Stimulated activated CD4-positive, alpha-beta T cell treated with anti-CD3 and anti-CD28 coated beads, Interleukin-12 subunit alpha, Interleukin-12 subunit beta, amount 100 ng/mL, for 48 hours (primary cell): ENCODE measurements at places on chromosomes 2 and 18.

GRCh38 chr2:71778514-71778913 lies 325.2 kb downstream of the DYSF start:
- DNase-seq, result no peak

GRCh38 chr18:21341141-21341540 lies 99.1 kb downstream of the GREB1L start:
- DNase-seq, result no peak

DNA sequence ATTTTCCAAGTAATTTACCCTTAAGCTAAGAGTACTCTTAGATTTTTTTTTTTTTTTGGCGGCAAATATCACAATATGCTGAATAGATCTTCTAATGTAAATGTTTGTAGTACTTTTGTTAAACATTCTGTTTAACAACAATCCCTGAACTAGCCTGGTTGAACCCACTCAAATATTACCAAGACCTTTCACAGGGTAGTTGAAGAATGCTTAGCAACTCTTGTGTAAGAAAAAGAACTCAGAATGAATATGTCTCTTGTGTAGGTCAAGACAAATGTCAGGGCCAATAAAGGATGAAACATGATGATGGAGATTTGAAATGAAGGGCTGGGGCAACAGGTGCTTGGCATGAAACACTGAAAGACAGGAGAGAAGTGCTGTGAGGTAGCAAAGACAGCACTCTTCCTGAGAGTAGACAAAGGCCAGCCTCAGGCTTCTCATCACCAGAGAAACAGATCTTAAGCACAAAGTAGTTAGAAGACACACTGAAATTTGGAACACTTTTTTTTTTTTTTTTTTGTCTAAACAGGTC lies 597.3 kb downstream of the ERBB4 start:
- DNase-seq, result no peak

DNA sequence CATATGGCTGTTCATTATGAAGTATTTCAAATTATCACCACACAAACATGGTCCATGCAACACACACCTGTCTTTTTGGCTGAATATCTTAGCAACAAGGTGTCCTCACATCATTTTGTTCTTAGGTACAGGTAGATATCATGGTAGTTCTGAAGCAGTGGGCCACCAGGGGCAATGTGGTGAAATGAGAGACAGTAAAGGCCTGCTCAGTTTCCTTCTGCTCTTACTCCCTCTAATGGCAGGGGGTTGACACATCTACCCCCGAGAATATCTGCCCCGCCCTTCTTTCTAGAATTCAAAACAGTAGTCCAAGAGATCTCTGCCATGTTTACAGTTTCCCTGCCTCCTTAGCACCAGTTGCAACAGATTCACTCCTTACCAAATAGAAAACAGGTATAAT lies 147.0 kb upstream of the KLHL14 start:
- no peak for DNase-seq

GRCh38 chr2:110106642-110107041 lies 9.0 kb downstream of the MALL start:
- no peak for DNase-seq

- no peak for DNase-seq
Observed at GRCh38 chr2:9388950-9389911, 34.1 kb downstream of the ITGB1BP1 start.
